RCC 7860 (cell line): ENCODE measurements at places on chromosomes 7 and 10.

DNA sequence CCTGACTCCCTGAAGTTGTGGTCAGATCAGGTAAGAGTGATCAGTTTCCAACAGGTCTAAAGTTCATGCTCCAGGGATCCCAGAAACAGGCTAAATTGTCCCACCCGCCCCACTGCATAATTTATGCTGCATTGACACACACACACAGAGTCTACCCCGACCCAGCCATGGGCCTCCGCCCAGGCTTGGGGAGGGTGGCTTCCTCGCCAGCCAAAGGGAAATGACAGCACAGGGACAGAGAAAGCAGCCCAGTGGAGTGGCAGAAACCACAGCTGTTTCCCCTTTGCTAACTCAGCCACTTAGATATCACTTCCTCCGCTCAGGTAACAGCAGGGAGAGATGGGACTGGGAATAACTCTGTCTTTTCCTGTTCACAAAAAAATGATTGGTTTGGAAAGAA is 9.4 kb downstream of the SH3PXD2A start:
- no peak for DNase-seq

GRCh38 chr7:74070619-74070921 is 13.0 kb upstream of the LIMK1 start:
- no peak for DNase-seq

DNA sequence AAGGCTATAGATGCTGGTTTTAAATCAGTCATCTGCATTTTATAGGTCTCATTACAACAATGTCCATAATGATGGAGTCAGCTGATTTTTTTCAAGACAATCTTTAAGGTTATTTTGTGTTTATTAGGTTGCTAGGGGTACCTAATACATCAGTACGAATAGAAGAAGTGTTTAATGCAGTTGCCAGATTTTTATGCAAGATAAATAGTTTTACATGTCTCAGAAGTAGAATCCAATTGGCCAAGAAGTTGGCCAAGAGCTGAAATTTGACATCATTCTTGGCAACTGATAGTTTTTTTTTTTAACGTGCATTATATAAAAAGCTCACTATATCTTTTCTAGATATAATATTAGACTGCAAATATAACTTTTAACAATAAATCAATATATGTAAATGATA is 208.5 kb downstream of the TRIL start:
- no peak for DNase-seq

- no peak for DNase-seq
Observed at GRCh38 chr7:158067219-158067930, 520.2 kb downstream of the PTPRN2 start.

DNA sequence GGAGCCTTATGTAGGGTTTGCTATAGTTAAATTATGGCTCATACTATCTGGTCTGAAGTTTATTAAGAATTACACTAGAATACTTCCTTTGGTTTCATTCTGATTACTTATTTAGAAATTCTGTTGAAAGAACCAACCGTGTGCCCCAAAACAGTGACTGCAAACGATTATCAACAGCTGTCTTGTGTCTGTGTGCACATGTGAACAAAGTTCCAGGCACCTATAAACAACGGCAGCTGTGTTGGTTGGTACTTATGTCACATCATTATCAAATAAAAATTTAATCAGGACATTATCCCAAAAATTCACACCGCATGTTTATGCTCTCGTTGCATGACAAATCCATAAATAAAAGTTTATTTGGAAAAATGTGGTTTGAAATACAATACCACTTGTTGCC is 80.6 kb downstream of the USP6NL start:
- no peak for DNase-seq

DNA sequence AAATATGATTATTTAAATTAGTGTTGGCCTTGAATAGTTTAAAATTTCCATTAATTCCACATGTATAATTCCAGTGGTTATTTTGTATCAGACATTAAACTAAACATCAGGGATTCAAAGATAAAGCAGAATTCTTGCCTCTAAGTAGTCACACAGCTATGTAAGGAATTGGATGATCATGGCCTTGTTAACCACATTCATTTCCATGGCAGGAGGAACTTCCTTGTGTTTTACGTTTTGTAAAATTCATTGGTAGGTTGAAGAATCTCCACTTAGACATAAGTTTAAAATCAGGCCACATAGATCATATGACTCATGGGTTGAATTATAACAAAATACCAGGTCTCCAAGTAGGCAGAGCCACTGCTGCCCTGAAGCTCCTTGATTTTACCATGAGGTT is 289.7 kb downstream of the PLXDC2 start:
- DNase-seq: peak; percentile 80

DNA sequence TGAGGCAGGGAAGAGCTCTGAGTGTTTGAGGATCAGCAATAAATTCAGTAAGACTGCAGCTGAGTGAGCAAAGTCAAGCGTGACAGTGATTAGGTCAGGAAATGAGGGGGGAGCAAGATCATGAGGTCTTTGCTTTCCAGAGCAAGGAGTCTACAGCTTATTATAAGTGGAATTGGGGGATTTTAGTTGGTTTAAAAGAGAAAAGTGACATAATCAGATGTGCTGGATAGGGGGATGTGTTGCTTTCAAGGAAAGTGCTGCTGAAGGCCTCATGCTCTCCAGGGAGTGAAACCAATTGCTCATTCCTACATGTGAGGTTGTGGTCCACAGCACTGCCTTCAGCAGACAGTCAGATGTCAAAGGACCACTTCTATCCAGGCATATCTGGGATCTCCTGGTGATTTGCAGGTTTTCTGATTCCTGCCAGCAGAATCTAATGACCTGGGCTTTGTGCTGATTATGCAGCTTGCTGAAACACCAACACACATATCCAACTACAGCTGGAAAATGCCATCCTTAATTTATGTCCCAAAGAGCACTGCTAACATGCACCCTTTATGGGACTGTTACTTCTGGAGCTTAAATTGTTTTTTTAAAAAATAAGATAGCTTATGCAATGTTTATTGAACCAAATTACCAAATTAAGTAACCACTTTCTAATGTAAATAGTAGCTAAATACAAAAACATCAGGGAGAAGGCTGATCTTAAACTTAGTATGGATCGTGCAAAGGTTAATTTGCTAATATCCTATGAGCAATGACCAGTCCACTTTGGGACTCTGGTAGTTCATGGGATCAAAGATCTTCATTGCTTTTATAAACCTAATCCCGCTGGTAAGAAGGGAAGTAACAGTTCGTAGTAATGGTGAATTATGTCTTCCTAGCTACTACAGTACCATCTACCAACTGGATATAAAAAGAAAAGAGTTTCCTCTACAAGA is 607.6 kb downstream of the KCNMA1 start:
- DNase-seq: no peak
